Spleen (tissue), 13 donors: ENCODE measurements at places on chromosomes 6 and 20. TPM values are rescaled to one million over a fixed set of nuclear protein-coding genes. Genes with fewer than 3 reads are reported as not detected.

The GRM4 gene
- 0.02 TPM for polyA plus RNA-seq

The TLDC2 gene
- 0.05 TPM for polyA plus RNA-seq

The TREML1 gene
- polyA plus RNA-seq: 1.2 TPM

- no peaks in the 10 kb centered on the region for H3K27me3 ChIP-seq
- no peak overlapping the region for H3K4me3 ChIP-seq
- H3K36me3 ChIP-seq: no peaks in the 10 kb centered on the region
- DNase-seq: no peak
Measured at GRCh38 chr6:73364121-73364520, 1.7 kb downstream of the KHDC3L start.

DNA sequence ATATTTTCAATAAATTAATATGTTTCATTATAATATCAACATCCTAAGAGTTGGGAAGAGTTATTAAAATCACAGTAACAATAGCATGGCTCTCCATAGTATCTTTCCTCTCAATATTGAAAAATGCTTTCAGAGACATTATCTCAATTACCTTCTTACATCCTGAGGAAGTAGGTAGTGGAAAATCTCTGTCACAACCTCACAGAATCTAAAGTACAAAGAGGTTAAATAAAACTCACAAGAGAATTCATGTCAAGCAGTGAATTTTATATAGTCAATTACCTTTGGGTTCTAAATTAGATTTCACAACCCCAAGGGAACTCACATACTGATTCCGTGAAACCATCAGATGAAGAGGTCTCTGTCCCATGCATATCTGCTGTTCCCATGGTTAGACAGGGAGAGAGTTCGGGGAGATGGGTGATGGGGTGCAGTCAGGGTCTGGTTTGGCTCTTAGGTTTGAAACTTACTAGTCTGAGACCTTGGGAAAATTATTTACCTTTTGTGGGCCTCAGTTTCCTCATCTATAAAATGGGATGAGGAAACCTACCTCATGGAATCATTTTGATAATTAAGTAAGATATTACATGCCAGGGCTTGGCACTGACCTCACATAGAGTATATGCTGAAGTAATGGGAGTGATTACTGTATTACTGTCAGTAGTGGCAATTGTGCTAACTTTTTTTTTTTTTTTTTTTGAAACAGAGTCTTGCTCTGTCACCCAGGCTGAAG is 74.0 kb upstream of the SNX9 start:
- no peak overlapping the region for H3K4me3 ChIP-seq
- H3K36me3 ChIP-seq: no peaks in the 10 kb centered on the region
- H3K27me3 ChIP-seq: no peaks in the 10 kb centered on the region
- H3K4me1 ChIP-seq: no peaks in the 10 kb centered on the region
- no peak overlapping the region for H3K27ac ChIP-seq
- DNase-seq: no peak

GRCh38 chr20:1842281-1842680 is 52.9 kb upstream of the SIRPA start:
- H3K36me3 ChIP-seq: no peaks in the 10 kb centered on the region
- H3K4me3 ChIP-seq: no peak overlapping the region
- H3K27me3 ChIP-seq: peaks cover 27% of the 10 kb centered on the region
- no peak for DNase-seq
- H3K27ac ChIP-seq: no peak overlapping the region
- H3K4me1 ChIP-seq: peaks cover 28% of the 10 kb centered on the region

- no peaks in the 10 kb centered on the region for H3K36me3 ChIP-seq
- no peak for DNase-seq
- peaks cover 73% of the 10 kb centered on the region for H3K4me1 ChIP-seq
- no peak overlapping the region for H3K27ac ChIP-seq
- H3K27me3 ChIP-seq: no peaks in the 10 kb centered on the region
- H3K4me3 ChIP-seq: no peak overlapping the region
Measured at GRCh38 chr6:156787569-156788492, 10.7 kb downstream of the ARID1B start.

DNA sequence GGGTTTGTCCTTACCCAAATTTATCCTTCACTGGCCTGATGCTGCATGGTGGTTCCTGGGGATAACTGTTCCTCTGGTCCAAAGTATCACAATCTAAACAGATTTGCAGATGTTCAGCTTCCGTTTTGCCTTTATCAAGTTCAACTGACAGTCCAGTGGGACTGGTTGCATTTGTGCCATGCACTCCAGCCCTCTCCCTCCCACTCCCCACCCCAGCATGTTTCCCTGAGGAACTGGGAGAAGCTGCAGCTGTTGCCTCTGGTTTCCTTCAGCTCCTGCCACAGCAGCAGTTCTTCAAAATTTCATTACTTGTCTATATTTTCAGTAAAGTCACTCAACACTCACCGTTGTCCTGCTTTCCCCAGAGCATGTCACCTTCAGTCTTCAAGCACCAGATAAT is 39.5 kb upstream of the KIF16B start:
- H3K27ac ChIP-seq: no peak overlapping the region
- no peaks in the 10 kb centered on the region for H3K27me3 ChIP-seq
- H3K4me1 ChIP-seq: peaks cover 17% of the 10 kb centered on the region
- no peak overlapping the region for H3K4me3 ChIP-seq

DNA sequence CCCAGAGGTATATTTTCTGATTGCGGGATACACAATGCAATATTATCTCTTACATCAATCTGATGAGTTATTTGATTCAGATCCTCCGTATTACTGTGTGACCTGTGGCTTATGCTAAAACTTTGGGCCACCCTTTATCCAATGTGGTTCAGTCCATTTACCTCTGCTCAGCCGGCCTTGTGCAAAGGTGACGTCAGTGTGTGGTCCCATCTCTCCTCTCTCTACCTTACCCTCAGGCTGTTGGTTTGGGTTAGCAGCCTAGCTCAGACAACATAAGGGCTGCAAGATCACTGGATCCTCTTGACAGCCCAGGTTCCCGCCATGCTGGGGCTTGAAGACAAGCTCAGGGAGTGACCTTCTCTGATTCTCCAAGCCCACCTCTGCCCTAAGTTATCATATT is 33.0 kb downstream of the SNHG17 start:
- no peaks in the 10 kb centered on the region for H3K4me1 ChIP-seq
- no peak for DNase-seq
- H3K27me3 ChIP-seq: no peaks in the 10 kb centered on the region
- H3K27ac ChIP-seq: no peak overlapping the region
- H3K36me3 ChIP-seq: no peaks in the 10 kb centered on the region
